Activated CD4-positive, alpha-beta T cell treated with anti-CD3 and anti-CD28 coated beads, Interleukin-10, Interleukin-2, amounts not matched to agents 100 ng/mL and 50 ng/mL, durations not matched to agents 16 hours and 8 hours (primary cell): ENCODE measurements at places on chromosomes 5 and 9.

GRCh38 chr9:36101916-36102741 is 34.4 kb upstream of the GLIPR2 start:
- DNase-seq: no peak

GRCh38 chr5:22986281-22986680 is 133.1 kb upstream of the CDH12 start:
- DNase-seq: no peak

- no peak for DNase-seq
Observed at GRCh38 chr5:166123717-166124116, 2167.7 kb upstream of the WWC1 start.

DNA sequence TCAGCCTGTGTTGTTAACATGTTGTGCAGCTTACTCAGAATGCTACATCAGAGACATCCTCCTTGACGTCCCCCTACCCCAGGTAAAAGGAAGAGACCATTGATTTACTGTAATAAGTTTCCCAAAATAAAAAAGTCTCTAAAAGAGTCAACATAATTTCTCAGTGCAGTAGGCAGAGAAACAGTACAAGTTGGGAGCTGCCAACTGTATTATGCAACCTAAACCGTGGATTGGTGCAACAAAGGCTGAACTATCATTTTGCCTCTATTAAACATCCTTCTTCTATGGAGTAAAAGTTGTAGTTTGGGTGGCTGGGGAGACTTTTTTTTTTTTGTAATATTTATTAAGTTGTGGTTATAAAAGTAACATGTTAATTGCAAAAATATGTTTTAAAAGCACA is 208.0 kb downstream of the NR3C1 start:
- DNase-seq: no peak

- DNase-seq: peak; percentile 29
Observed at GRCh38 chr9:5643005-5643624, 14.2 kb downstream of the RIC1 start.

DNA sequence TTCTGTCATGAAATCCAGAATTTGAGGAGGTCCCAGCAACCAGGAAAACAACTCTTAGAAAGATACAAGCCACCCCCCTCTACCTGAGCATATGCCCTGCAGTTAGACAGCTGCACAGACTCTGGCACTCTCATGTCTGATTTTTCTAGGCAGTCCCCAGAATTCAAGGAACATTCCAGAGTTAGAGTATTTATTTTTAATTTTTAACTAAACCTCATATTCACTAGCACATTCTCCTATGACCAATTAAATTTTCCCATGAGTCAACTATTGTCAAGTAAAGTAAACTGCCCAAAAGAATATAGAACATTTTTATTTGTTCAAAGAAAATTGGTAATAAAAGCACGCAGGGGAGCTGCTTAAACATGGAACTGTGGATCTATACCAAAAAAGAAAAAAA is 490.5 kb upstream of the SEMA6A start:
- DNase-seq: no peak

DNA sequence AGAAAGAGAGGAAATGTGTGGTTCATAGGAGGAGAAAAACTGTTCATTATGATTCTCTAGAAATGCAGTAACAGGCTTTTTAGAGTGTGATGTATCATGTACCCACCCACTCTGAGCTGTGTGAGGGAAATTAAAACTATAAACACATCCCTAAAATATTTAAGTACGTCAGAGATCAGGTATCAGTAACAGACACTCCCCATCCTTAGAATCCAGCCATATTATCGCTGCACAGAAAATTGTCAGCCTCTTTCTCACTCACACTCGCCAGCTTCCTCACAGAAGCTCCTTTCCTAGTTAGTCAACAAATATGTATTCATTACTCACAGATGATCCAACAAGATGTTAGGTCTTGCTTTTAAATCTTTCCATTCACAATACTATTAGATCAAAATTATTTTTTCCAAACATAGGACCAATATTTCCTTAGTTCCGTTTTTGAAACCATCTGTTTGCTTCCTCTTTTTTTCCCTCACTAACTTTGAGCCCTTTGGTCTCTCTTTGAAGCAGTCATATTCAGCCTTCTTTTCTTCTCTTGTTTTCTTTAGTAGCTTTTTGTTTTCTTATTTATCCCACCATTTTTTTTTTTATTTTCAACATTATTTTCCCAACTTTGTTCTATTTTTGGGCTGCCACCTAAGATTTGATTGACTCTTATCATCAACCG is 13.6 kb upstream of the MAST4 start:
- DNase-seq: no peak

DNA sequence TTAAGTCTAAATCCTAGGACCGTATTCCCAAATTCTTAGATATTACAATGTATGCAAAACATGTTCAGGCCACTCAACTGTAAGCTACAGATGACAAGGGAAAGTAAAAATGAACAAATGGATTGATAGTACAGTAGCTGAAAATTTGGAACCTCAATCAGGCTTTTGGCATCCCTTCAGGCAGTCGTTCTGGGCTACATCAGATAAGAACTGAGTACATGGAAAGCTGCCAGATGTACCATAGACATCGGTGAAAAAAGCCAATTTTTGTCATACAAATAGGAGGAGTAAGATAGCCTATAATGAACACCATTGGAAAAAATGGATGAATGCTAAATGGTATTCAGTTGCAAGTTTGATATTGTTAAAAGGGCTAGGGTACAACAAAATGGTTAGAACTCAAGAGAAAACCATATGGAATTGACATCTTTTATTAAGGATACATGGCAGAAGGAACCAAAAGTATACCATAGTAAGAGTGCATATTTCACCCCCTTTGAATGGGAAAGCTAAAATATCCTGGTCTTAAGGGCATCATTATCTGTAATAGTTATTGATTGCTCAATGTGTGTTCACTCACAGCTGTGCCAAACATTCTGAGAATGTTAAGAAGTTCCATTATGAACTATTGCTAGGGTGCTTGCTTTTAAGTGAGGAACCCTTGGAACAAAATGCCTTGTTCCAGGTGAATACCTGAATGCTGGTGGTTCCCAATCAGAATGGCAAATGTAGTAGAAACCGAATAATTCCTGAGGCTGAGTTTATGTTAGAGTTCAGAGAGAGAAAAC is 86.4 kb downstream of the NR3C1 start:
- DNase-seq: no peak

DNA sequence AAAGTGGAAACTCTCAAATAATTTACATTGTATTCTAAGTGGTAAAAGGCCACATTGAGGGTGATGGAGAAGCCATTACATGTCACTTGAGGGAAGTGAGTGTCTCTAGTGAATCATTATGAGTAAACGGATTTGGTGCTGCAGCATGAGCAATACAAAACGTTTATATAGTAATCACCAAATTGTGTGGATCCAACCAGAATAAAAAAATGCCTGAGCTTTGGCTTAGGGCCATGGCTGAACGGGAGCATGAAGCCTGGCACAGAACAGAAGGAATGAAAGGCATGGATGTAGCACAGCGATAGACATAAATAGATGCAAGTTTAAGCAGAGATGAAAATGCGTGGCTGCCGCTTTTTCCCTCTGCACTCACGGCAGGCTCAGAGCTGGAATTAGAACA is 58.3 kb downstream of the PTTG1 start:
- DNase-seq: peak; percentile 45

DNA sequence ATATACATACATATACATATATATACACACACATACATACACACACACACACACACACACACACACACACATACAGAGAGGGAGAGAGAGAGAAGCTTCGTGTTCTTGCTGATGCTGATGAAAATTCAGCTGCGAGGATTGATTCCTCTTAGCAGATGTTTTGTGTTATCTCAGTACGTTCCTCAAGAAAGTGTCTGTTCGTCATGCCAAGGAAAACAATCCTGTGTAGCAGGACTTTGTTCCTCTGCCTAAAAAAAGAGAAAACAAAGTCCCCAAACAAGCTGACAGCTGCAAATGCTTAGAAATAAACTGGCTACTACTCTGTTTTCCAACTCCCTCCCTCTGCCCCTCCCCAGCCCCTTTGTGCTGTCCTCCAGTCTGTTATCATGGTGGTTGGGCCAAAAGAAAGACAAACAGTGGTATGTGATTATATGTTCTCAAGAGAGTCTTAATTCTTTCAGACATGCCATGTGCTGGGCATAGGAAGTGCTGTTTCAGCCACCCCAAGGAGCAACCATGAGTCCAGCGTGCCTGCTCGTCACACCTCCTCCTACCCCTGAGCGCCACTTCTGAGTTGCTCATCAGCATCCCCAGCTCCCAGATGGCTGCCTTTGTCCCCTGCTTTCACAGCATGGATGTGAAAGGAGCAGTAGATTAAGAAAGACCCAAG is 71.5 kb upstream of the EQTN start:
- DNase-seq: no peak

DNA sequence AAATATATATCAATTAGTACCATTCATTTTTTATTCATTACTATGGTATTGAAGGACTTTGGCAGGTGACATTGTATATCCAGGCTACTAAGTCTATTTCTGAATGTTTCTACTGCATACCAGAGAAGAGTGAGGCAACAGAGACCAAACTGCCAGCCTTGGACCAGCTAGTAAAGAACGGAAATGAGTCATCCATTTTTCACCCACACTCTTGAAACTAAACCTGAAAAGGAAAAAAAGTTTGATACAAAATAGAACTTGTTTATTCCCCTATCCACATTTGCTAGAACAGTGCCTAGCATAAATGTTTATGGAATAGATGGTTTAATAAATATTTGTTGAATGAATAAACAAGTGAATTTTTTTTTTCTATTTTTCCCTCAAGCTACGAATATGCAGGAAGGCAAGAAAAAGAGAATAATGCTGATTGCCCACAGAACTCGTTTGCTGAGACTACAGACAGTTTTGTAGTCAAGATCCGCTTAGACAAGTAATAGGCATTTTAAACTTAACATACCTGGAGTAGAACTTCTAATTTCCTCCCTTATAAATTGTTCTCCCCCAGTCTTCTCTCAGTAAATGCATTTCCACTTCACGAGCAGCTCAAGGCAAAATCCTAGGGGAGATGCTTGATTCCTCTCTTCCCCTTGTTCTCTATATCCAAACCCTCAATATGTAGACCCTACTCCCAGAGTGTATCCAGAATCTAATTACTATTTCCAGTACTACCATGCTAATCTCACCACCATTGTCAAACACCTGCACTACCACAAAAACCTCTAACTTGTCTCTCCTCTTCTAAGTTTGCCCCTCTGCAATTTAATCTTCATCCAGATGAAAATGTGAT is 146.2 kb upstream of the RASA1 start:
- DNase-seq: peak; percentile 86

- peak; percentile 36 for DNase-seq
Observed at GRCh38 chr9:76987594-76988200, 31.8 kb upstream of the FOXB2 start.

DNA sequence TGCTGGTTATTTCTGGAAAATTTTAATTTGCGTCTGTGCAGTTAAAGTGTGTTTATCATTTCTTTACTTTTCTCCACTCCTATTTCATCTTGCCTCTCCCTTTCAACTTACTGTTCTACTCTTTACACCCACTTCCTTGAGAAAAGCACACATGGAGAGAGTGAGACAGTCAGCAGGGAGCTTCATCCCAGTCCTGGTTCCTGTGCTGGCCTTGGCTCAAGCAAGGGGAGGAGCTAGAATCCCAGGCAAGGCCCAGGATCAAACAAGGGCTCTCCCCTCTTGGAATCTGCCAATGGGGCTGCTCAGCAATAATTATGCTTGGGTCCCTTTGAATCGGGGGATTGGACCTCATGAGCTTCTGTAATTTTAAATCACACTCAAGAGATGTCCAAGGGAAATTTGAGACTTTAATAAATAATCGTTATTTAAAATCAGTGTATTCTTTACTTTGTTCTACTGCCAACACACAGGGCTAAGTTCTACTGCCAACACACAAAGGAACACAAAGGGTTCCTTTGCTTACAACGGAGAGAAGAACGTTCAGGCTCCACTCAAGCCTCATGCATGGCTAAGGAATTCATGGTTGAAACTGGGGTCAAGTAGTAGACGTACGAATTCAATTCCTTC is 439.3 kb upstream of the DAB2 start:
- DNase-seq: no peak

GRCh38 chr5:138697720-138698360 is 55.4 kb upstream of the CTNNA1 start:
- no peak for DNase-seq

- DNase-seq: no peak
Observed at GRCh38 chr5:21646469-21646868, 1206.7 kb downstream of the CDH12 start.

- no peak for DNase-seq
Observed at GRCh38 chr9:114884787-114885452, 45.5 kb downstream of the TNFSF8 start.

GRCh38 chr9:136952321-136952850 is 313 bp downstream of the LCN12 start:
- DNase-seq: no peak

DNA sequence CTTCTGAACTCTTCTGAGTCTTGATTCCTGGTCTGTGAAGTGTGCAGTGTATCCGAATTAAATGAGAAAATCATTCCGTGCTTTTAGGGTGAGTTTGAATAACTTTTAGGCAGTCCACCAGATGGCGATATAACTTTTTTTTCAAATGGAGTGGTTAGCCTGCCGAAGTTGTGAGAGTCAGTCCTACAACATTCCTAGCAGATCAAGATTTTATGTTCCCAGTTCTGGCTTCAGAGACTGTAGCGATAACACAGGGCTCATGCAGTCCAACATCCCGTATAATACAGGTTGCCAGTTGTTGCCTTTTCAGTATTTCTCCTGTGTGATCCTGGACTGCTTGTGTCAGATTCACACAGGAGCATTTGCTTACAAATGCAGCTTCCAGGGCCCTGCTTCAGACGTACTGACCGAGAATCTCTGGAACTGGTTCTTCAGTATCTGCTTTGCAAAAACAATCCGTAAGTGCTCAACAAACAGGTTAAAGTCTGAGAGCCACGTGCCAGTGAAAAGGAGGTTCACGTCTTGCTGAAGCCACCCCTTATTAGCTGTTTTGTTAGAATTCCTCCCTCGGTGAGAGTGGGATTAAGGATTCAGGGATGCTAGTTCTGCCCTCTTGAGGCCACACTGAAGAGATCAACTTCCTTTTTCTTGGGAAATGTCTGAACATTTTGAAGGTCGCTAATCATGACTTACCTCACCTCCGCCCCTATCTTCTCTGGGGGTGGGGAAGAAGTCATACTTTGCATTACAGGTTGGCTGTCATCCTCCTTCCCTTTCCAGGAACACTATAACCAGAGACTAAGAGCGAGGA is 22.8 kb downstream of the SMIM3 start:
- peak; percentile 36 for DNase-seq

- DNase-seq: no peak
Observed at GRCh38 chr9:93580654-93581380, 4.4 kb downstream of the PHF2 start.
